Thyroid gland (tissue), 4 donors: ENCODE measurements at places on chromosomes 4 and X.

DNA sequence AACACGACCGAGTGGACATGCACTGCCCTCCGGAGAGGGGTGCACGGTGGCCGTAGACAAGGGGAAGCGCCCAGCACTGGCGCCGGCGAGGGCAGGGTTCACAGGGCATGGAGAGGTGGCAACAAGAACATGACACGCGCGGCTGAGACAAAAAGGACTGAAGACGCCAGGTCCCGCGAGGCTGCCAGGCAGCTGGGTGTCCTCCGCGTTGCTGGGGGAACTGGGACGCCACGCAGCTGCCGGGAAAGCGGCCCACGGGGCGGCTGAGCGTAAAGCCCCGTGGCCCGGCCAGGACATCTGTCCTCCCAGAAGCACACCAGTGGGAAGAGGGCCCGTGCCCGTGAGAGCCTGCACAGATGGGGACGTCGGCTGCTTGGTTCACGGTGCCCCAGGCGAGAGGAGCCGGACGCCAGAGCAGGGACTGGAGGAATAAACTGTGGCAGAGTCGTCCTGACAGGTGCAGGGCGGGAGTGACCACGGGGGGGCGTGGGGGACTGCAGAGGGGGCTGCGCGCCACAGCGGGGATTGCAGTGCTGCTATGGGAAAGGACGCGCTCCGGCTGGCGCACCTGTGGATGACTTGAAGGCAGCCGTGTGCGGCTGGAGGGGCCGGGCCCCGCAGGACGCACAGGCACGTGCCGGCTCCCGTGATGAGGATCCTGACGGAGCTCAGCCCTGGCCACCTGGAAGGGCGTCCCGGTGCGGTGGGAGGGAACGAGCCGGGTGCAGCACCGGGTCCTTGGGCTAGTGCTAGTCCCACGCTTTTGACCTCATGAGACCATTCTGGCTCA lies 32.1 kb upstream of the GTPBP6 start:
- H3K4me3 ChIP-seq: no peak overlapping the region
- H3K27me3 ChIP-seq: no peaks in the 10 kb centered on the region

GRCh38 chr4:3107691-3108121 lies 33.2 kb downstream of the HTT start:
- peak overlapping the region; percentile 82 for H3K27ac ChIP-seq
- no peak overlapping the region for H3K4me3 ChIP-seq
- peaks cover 33% of the 10 kb centered on the region for H3K4me1 ChIP-seq
- peaks cover 2% of the 10 kb centered on the region for H3K36me3 ChIP-seq
- peak; percentile 12 for DNase-seq

DNA sequence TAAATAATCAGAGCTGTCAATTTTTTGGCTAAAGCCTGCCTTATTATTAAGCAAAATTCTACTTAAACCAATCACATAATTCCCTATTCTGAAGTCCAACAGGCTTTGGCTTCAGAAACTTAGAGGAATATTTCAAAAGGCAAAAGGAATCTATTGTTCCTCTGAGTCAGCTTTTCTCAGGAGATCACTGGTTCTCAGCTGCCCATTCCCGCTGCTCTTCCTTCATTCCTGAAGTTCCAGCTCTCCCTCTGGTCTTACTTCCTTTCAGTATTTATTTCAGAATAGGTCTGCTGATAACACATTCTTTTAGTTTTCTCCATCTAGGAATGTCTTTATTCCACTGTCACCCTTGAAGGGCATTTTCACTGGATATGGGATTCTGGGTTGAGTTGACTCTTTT lies 133.7 kb downstream of the SOWAHB start:
- no peak overlapping the region for H3K27ac ChIP-seq
- H3K4me1 ChIP-seq: peaks cover 5% of the 10 kb centered on the region
- no peak for DNase-seq
- H3K36me3 ChIP-seq: no peaks in the 10 kb centered on the region
- no peak overlapping the region for H3K4me3 ChIP-seq
- H3K27me3 ChIP-seq: no peaks in the 10 kb centered on the region

DNA sequence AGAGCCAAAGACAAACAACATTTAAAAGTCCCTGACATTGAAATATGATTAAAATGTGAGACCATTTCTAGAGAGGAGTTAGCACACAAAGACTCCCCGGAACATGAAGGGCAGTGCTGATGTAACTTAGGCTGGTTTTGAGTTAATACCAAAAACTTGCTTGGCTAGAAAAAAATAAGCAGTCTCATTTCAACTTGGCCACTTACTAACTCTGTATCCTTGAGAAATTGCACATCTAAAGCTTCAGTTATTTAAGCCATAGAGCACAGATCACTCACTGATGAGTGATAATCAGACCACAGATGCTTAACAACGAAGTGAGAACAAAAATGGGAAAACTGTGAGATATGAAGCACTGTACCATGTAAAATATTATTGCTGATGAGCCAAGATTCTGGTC lies 65.9 kb upstream of the MAOA start:
- no peak for DNase-seq
- no peaks in the 10 kb centered on the region for H3K36me3 ChIP-seq

- H3K36me3 ChIP-seq: no peaks in the 10 kb centered on the region
- H3K4me3 ChIP-seq: no peak overlapping the region
- no peaks in the 10 kb centered on the region for H3K4me1 ChIP-seq
- DNase-seq: no peak
Observed at GRCh38 chrX:132665676-132666075, 176.8 kb upstream of the MBNL3 start.
